ENCODE measurements at places on chromosomes 13 and 19.

DNA sequence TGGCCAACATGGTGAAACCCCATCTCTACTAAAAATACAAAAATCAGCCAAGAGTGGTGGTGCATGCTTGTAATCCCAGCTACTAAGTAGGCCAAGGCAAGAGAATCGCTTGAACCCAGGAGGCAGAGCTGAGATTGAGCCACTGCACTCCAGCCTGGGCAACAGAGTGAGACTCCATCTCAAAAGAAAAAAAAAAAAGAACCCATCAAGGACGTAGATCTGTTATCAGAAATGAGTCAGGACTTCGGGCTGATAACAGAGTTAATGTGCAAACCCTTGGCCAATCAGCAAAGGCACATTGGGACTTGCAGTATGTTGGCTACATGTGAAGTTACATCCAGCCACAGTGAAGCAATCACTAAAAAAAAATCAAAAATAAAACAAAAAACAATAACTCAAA is 4.8 kb upstream of the LGALS7B start:
- no peak for DNase-seq

- DNase-seq, result no peak
Observed at GRCh38 chr13:79779761-79780160, 298.8 kb downstream of the NDFIP2 start.

DNA sequence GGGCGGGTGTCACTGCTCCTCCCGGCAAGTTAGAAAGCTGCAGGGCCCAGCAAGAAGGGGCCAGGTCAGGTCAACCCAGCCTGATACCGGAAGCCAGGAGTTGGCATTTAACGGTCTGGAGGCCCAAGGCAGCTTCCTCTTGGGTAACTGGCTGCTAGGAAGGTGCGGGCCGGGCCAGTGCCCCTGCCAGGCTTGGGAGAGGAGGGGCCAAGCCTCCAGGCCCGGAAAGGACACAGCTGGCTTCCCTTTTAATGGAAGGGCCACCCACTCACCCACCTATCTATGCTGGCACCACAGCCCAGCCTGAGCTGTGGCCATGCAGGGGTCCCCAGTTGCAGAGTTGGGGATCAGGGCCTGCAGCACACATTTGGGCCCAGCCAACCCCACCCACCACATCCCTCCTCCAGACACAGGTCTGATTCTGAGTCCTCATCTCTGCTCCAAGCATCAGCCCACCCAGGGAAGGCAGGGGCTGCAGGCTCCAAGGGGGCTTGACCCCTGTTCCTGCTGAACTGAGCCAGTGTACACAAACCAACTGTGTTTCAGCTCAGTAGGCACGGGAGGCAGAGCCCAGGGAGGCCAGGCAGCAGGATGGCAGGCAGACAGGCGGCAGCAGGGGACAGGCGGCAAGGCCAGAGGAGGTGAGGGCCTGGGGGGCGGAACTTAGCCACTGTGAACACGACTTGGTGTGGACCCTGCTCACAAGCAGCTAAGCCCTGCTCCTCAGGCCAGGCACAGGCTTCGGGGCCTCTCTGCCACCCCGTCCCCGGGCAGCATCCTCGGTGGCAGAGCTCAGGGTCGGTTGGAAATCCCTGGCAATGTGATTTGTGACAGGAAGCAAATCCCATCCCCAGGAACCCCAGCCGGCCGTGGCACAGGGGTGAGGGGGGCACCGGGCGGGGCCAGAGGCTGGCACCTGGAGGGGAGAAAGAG is 40.8 kb downstream of the ZSWIM4 start:
- no peak for DNase-seq

DNA sequence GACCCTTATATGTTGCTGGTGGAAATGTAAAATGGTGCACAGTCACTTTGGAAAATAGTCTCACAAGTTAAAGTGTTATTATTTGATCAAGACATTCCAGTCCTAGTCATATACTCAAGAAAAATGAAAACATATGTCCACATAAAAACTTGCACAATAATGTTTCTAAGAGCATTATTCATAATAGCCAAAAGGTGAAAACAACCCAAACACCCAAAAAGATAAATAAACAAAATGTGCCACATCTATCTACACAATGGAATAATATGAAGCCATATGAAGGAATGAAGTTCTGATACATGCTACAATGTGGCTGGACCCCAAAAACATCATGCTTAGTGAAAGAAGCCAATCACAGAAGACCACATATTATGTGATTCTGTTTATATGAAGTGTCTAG is 14.4 kb upstream of the AKAP8 start:
- no peak for DNase-seq

- no peak for DNase-seq
Observed at GRCh38 chr13:31038834-31039552, 106.5 kb downstream of the TEX26 start.

GRCh38 chr13:29905845-29906244 is 55.4 kb upstream of the UBL3 start:
- DNase-seq, result no peak

- no peak for DNase-seq
Observed at GRCh38 chr19:28196101-28196500, 1016.9 kb downstream of the UQCRFS1 start.

- no peak for DNase-seq
Observed at GRCh38 chr19:13935765-13936510, 2.3 kb downstream of the PODNL1 start.

- peak; percentile 83 for DNase-seq
Observed at GRCh38 chr19:2944775-2945574, at the start of gene ZNF77. Gene ZNF77, minus strand, starts transcription at chr19:2944971. Its CDS starts 131 bp downstream, at chr19:2944840.

- DNase-seq, result no peak
Observed at GRCh38 chr19:55529636-55530234, 7.2 kb downstream of the SBK2 start.

DNA sequence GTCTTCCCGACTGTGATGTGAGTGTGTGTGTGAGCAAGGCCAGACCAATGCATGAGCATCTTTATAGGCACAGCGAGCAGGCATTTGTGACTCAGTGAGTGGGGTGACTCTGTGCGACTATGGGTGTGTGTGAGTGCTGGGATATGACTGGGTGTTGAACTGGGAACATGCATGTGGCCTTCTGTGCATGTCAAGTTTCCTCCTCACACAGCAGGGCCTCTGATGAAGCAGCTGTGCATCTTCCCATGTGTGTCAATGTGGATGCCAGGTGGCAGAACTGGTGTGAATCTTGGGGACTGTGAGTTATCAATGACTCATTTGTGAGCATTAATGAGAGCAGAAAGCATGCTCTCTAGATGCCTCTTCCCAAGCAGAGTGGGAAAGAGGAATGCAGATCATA is 12.1 kb upstream of the LGALS14 start:
- no peak for DNase-seq

- DNase-seq, result no peak
Observed at GRCh38 chr13:21694831-21695230, 24.0 kb downstream of the FGF9 start.

- DNase-seq, result no peak
Observed at GRCh38 chr13:28357911-28358433, 137.0 kb downstream of the FLT1 start.

GRCh38 chr19:18069383-18069782 is 17.4 kb downstream of the IL12RB1 start:
- no peak for DNase-seq

GRCh38 chr13:31997641-31998040 is 33.9 kb upstream of the FRY start:
- no peak for DNase-seq

DNA sequence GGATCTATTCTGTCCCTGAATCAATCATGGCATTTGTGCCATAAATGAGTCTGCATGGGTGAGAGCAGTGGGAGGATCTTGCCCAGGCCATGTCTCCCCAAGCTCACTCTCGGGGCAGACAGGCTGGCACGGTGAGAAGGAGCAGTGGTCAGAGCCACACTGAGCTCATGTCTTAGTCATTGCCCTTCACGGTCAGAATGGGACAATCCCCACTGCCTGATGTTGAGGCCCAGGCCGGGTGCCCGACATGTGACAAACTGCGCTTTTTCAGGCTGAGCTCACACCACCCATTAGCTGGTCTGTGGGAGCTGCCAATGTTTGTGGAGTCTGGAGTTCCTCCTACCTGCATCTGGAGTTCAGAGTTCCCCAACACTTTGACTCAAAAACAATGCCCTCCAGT is 481.9 kb downstream of the COG6 start:
- DNase-seq, result no peak

GRCh38 chr19:4362831-4363545 is 19.6 kb downstream of the MPND start:
- DNase-seq, result no peak

GRCh38 chr13:60114499-60115028 is 49.2 kb downstream of the DIAPH3 start:
- DNase-seq, result no peak

- no peak for DNase-seq
Observed at GRCh38 chr13:41159174-41159573, 26.6 kb upstream of the KBTBD6 start.

- no peak for DNase-seq
Observed at GRCh38 chr13:19181621-19182485, at the start of gene TUBA3C. Gene TUBA3C, minus strand, starts transcription at chr13:19181824. Its CDS starts 77 bp downstream, at chr13:19181747.

DNA sequence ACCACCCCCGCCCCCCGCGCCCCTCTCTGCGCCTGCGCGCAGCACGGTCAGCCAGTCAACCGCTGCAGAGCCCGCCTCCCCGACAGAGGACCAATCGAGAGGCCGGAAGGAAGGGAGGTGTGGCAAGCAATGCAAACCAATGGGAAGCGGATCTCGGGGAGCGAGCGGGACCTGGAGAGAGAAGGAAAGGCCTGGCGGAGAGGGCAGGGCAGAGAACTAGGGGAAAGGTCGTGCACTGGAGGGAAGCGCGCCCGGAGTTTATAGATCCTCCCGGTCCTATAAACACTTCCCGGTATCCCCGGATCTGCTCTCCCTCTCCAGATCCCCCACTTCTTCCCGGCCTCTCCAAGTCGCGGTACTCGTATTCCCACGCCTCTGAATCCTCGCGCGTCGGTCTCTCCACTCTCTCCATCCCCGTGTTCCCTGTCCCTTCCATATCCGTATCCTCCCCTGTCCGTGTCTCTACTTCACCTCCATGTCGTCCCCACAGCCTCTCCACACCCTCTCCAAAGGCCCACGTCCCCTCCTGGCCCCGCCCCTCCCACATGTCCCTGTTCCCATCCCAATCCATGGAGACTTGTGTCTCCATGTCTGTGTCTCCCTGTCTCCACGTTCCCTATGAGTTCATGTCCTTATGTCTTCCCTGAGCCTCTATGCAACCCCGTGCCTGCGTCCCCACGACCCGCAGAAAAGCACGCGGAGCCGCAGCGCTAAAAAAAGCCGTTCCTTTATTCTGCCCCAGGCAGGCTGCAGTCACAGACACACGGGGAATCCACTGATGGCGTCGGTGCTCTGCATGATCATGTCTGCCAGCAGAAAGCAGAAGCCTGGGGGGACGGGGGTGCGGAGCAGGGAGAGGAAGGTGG is 434 bp upstream of the ETFB start:
- DNase-seq, result peak; percentile 97

DNA sequence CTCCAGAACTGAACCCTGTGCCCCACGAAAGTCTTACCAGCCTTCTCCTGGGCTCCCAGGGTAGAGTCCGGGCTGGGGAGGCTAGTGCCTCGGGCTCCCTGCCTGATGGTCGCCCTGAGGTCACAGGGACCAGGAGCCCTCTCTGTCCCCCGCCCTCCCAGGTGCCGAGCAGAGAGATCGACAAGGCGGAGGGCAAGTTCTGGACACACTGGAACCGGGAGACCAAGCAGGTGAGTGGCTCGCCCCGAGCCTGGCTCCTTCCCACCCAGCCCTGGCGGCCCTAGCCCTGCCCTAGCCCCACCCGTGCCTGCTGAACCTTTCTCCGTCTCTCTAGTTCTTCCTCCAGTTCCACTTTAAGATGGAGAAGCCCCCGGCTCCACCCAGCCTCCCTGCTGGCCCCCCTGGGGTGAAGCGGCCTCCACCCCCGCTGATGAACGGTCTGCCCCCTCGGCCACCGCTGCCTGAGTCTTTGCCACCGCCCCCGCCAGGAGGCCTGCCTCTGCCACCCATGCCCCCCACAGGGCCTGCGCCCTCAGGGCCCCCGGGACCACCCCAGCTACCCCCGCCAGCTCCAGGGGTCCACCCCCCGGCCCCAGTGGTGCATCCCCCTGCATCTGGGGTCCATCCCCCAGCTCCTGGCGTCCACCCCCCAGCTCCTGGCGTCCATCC is 1.6 kb upstream of the AMH start:
- no peak for DNase-seq

Data from endothelial cell (in vitro differentiated cells).